ENCODE measurements at places on chromosomes 13 and 19. TPM values are rescaled to one million over a fixed set of nuclear protein-coding genes. Genes with fewer than 3 reads are reported as not detected.

- no peak for DNase-seq
Observed at GRCh38 chr19:40612831-40613689, 11.9 kb downstream of the LTBP4 start.

GRCh38 chr19:40431698-40432097 is 5.9 kb upstream of the SERTAD1 start:
- DNase-seq, result no peak

- no peak for DNase-seq
Observed at GRCh38 chr13:80265348-80265747, 75.6 kb downstream of the SPRY2 start.

DNA sequence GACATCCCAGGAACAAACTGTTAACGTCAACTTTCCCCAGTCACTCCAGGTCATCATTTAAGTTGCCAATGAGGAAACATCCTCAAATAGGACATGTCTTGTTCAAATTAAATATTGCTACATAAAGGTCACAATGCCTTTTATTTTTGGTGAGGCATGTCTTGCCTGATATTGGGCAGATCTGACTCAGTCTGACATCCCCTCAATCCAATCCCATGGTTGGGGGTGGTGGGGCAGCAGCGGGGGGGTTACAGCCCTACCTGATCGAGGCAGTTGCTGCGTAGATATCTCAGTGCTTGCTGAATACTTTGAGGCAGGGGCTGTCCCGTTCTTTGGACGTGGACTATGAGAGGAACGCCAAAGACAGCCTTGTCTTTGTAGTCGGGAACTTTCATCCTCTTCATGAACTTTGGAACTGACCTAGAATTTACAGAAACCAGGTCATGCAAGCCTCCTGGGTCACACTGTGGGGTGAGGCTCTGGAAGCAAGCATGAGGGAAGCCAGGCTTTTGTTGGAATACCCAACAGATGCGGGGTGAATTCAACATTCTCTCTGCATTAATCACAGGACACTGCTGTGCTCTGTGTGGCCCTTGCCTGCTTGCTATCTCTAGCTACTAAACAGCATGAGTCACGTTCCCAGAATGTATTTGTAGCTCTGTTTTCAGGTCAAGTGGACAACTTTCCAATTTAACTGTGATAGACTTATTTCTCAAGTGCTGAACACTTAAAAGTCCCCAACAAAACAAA is 109.8 kb downstream of the KL start:
- DNase-seq, result peak; percentile 78

DNA sequence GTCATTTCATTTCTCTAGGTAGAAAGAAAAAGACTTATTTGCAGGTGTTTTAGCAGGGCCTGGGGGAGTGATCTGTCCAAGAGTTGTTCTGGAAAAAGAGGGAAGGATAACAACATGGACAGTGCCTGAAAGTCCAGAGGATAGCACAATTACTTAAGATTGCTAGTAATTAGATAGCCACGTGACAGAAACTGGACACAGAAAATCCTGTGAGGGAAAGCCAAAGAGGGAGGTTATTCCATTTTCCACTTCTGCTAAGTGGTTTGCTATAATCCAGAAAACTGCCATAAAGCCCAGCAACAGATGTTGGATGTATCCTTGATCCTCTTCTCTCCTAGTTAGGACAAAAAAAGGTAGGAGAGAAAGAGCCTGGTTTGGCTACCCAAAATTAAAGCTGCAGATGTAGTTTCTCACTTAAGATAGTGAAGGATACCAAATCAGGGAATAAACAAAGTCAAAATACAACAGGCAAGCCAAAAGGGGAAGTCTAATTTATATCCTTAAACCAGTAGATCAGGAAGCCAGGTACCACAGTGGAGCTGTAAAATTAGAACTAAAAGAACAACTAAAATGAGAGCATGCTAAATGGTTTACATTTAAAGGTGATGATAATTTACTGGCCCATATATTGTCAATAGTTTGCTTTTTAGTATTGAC is 140.2 kb downstream of the VWA8 start:
- DNase-seq, result no peak

GRCh38 chr19:45876411-45877197 is 9.3 kb downstream of the IRF2BP1 start:
- peak; percentile 86 for DNase-seq

DNA sequence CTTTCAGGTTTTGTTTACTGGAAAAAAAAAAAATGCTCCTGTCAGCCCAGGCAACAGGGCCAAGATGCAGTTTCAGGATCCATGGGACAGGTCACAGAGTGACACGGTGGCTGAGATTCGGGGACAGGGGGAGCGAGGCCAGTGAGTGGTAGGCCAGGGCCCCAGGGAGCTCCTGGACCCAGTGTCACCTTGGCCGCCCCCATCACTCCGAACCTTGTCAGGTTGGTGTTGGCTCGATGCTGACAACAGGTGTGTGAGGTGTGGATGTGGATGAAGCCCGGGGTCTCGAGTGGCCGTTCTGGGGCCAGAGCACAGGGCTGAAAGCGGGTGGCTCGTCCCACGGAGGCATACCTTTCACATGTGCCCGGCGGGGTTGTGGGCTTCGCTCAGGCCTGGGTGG is 6.1 kb upstream of the UQCR11 start:
- no peak for DNase-seq

DNA sequence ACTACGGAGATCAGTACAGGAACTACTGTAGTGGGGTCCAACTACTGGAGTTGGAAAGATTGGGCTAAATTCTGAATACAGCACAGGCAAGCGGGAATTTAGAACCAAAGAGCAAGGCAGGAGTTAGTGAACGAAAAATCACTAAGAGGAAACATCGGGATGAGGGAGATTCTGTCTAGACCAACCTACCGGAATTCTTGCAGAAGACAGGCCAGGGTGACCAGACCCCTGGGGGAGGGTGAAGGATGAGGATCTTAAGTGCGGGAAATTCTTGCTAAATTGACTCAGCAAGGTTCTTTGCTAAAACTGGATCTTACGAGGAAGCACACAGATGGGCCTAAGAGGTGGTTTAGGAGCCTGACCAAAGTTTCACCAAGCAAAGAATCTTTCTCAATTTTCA is 13.2 kb upstream of the PSPC1 start:
- DNase-seq, result no peak

GRCh38 chr19:46202872-46203860 is 26.4 kb upstream of the IGFL1 start:
- no peak for DNase-seq

GRCh38 chr19:28705008-28705407 is 507.9 kb downstream of the UQCRFS1 start:
- DNase-seq, result no peak

DNA sequence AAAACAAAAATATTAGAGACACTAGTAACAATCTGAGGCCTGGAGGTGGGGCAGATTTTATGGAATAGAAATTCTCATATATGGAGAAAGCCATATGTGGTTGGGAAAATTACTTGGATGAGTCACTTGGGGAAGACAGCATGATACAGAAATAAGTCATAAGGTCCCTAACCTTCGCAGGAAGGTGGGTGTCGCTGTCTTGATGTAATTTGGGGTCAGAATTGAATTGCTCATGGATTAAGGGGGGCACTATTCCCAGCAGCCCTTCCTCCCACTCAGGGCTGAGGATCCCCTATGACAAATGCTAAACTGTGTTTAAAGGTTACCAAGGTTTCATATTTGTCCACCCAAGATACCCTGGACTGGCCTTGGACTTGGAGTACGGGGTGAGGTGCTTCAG is 5.0 kb downstream of the RDH8 start:
- no peak for DNase-seq

KIR2DL1 gene
- 0.18 TPM for total RNA-seq

ZNF844 gene
- total RNA-seq, result 8.6 TPM

ANKRD27 gene
- 9.1 TPM for total RNA-seq

NPHS1 gene
- total RNA-seq, result not detected
